ENCODE measurements at places on chromosomes 3 and 15.

DNA sequence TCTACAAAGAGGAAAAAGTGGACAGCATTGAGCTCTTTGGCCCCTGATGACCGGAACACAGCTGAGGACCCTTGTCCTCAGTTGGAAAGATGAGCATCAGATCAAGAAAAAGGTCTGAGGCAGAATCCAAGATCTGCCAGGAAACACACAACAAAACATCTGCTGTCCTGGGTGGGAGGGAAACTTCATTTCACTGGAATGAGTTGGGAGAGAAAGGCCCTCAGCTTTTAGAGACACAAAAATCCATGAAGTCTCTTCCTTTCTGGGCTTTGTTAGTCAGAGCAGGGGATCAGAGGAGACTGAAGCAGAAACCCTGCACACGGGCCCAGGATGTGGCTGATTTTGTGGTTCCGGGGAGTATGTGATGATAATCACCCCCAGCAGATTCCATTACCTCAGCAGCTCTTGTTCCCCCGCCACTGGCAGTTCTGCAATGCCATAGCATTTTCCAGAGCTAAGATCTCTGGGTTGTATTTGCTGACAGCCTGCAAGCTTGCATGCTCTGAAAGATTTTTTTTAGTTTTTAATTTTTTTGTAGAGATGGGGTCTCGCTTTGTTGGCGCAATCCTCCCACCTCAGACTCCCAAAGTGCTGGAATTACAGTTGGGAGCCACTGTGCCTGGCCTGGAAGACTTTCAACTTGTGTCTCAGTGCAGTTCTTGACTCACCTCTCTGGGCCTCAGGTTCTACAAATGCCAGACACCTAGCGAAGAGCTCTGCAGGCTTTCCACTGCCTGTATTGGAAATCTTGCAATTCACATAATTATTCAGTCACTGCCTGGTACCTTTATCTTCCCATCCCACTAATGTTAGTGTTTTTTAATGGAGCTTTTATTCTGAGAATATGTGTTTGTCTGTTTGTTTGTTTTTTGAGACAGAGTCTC lies 5.8 kb upstream of the TATDN2 start:
- DNase-seq, result peak; percentile 85

DNA sequence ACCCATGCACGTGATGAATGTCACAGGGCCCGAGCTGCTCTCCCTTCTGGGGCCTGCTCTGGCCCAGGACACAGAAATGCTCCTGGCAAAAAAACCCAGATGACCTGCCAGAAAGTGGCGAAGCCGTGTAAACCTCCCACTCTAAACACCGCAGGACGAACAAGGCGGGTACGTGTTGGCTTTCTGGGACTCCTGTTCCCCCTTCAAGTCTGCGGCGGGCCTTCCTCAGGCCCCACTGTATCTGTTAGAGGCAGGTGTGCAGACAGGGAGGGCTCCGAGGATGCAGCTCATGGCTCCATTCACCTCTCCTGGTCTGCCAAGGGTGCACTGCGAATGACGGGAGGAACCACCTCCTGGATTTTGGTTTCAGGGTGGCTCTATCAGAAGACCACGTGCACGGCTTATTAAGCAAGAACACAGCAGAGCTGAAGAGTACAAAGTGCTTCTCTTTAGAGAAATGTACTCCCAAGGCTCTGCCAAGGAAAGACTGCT lies 173.8 kb downstream of the ADAMTS17 start:
- no peak for DNase-seq

GRCh38 chr3:59326246-59327024 lies 276.6 kb upstream of the CFAP20DC start:
- DNase-seq, result no peak

GRCh38 chr3:116001151-116001621 lies 377.9 kb downstream of the GAP43 start:
- DNase-seq, result no peak

GRCh38 chr15:83112233-83112955 lies 4.9 kb downstream of the TM6SF1 start:
- DNase-seq, result no peak

DNA sequence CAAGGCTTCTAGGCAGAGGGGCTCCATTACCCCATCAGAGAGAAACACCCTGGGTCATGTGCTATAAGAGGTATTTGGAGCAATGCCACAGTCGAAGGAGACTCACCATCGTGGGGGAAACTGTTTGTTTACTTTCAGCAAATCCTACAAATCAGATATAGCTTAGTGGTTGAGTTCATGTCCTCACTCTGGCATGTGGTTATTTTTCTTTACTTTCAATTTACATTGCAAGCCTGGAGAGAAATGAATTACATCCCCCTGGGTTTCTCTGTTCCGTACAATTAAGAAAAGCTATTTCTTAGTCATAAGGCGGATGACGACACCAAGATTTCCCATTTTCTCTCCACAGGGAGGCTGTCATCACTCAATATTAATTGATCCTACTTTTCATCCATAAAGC lies 36.9 kb downstream of the RFTN1 start:
- peak; percentile 27 for DNase-seq

DNA sequence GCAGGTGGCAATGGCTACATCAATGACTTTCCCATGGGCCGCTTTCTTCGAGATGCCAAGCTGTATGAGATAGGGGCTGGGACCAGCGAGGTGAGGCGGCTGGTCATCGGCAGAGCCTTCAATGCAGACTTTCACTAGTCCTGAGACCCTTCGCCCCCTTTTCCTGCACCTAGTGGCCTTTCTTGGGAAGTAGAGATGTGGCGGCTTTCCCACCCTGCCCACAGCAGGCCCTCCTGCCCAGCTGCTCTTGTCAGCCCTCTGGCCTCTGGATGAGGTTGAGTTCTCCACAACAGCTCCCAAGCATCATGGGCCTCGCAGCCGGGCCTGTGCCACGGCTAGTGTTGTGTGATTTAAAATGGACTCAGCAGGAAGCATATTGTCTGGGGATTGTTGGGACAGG lies 12.5 kb downstream of the IVD start:
- DNase-seq, result no peak

DNA sequence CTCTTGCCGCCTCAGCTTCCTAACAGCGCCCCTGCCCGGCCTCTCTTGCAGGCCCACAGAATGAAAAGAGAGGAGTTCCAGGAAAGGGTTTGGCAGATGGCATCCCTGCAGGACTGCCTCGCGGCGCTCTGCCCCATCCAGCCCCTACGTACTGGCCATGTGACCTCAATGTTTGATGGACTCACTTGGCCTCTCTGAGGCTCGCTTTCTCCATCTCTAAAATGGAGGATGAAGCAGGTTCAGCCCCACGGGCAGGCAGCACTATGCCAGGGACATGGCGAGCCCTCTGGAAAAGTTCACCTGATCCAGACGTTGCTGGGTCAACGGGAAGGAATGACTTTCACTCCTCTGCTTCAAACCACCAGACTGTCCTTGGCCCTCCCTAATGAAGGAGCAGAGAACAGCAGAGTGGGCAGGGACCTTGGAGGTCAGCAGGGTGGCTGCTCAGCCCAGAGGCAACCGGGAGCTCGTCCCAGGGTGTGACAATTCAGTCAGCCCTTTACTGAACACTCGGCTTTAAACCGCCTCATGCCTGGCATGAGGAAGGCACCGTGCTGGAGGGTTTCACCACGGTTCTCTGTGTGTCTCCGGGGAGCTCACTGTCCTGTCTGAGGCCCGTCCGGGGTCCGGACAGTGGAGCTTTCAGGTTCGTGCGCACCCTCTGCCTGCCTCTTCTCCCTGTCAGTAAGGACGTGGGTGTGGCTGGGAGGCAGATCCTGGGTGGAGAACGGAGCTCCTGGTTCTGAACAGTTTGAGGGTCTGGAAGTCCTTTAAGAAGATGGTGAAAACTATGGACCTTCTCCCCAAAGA lies 101.3 kb downstream of the LINGO1 start:
- DNase-seq, result no peak

- no peak for DNase-seq
Measured at GRCh38 chr3:131840156-131840797, 194.5 kb downstream of the CPNE4 start.

GRCh38 chr15:38531509-38531908 lies 33.1 kb downstream of the RASGRP1 start:
- no peak for DNase-seq

DNA sequence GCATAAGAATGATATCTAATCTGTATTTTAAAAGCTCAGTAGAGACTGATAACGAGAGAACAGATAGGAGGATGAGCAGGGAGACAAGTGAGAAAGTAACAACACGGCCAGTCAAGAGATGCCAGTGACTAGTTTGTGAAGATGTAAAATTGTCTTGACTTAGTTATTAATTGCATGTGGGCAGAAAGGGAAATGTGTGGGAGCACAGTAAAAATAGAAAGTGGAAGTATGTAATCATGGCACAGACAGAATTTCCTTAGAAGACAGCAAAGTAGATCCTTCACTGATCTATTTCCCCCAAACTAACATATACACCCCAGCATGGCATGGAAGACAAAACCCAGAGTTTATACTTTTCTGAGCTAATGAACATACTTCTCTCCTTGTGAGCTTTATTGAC lies 344.5 kb downstream of the FGF12 start:
- DNase-seq, result no peak

GRCh38 chr3:177448987-177449359 lies 251.7 kb upstream of the TBL1XR1 start:
- no peak for DNase-seq

- no peak for DNase-seq
Measured at GRCh38 chr15:89098281-89098680, 10.0 kb downstream of the ABHD2 start.

GRCh38 chr3:52752045-52752660 lies 18.6 kb downstream of the NEK4 start:
- DNase-seq, result no peak

GRCh38 chr3:66720508-66720907 lies 219.7 kb upstream of the LRIG1 start:
- DNase-seq, result no peak
